Activated CD8-positive, alpha-beta T cell treated with anti-CD3 and anti-CD28 coated beads for 36 hours (primary cell): ENCODE measurements at places on chromosomes 5 and 9. TPM values are rescaled to one million over a fixed set of nuclear protein-coding genes. Genes with fewer than 3 reads are reported as not detected.

DNA sequence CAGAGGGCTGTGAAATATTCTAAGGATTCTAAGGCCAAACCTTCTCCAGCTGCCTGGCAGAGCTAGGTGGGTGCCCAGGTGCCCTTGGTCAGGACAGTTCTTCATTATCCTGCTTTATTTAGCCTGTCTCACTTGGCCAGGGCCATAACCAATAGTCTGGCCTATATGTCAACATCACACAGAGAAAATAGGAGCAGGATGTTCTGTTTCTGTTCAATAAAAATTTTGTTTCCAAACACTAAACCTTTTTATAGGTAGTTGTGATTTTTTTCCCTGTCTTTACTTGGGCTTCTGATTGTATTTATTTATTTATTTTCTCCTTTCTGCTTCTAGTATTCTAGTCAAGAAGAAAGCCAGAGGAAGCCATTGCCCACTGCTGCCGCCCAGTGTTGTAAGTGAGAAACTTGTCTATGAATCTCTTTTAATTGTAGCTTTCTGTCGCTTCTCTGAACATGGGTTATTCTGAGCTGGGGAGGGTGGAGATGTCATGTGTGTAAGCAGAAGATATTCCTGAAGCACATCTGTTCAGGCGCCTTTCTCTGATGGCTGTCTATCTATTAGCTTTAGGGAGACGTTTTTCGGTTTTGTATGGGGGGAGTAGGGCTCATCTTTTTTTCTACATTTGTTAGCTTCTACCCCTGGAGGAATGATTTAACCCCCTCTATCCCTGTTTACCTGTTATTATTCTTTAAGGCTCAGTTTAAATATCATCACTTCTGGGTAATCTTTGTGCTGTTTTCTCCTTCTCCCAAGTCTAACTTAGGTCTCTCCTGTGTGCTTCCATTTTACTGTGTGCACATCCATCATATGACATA is 97.1 kb downstream of the UNC13B start:
- DNase-seq: peak; percentile 67

DNA sequence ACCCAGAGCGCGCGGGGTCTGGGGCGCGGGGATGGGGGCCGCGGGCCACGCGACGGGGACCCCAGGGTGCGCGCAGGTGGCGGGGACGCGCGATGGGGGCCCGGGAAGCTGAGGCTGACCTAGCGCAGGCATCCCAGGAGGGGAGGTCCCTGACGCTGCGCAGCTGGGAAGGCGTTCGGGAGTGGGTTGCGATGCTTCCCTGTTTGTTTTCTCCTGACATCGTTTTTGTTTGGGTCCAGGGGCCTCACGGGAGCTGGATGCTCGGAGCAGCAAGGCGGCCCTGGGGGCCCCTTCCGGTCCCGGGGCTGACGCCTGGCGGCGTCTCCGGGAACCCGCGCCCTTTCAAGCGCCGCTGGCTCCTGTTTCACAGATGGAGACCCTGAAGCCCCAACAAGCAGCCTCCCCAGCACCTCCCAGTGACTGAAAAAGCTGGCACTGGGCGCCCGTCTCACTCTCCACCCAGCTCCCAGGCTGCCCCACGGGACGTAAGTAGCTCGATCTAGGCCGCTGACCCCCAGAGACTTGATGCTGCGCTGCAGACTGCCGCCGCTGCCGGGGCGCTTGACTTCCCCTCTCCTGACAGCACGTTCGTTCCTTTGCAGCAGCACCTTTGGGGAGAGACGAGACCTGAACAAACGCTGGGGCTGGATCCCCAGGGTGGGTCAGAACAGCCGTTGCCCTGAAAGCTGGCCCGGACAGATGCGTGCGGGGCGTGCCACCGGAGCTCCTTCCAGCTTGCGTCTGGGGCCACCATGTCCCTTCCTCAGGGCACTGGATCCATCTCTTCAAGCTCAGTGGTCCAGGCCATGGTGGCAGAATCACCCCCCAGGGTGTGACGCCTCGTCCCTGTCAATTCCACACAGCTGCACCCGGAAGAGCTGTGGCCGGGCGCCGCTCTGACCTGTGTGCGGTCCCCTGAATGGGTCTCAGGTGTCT is 593 bp downstream of the BRD3OS start:
- peak; percentile 64 for DNase-seq

- no peak for DNase-seq
Observed at GRCh38 chr9:91741522-91741921, 208.5 kb downstream of the ROR2 start.

- DNase-seq: no peak
Observed at GRCh38 chr5:10653043-10653442, 89.2 kb downstream of the ANKRD33B start.

GRCh38 chr9:108864446-108864845 is 2.4 kb downstream of the ACTL7A start:
- no peak for DNase-seq

GRCh38 chr5:69364850-69365249 is 4.5 kb downstream of the AK6 start:
- DNase-seq: no peak

DNA sequence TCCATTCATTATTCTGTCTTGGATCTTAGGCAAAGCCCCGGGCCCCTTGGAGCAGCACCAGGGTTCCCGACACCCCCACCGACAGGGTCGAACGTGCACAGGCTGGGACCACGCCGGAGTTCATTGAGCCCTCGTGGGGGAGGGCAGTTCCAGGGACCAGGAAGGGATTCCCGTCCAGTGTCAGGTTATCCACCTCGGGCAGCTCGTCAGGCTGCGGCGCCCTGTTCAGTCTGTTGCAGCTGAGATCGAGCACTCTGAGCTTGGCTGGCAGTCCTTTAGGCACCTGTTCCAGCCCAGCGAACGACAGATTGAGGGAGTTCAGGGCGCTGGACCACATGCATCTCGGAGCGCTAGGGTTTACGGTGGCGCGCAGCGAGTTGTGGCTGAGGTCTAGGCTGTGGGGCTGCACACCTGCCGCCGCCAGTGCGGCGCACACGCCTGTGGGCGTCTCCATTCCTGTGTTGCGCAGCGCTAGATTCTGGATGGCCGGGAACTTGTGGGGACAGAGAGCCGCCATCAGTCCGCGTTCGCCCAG is 1.1 kb downstream of the CD14 start:
- DNase-seq: peak; percentile 40

DNA sequence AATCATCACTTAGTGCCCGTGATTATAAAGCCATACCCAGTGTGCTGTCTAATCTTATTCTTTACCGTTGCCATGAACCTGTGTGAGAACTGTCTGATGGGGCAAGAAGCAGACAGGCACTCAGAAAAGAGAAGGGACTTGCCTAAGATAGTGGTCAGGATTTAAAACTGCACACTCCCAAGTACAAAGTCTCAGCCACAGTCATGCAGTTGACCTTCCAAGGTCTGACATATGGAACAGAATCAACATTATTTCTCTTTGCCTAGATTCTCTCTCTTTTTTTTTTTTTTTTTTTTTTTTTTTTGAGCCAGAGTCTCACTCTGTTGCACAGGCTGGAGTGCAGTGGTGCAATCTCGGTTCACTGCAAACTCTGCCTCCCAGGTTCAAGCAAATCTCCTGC is 1.9 kb upstream of the PPP2CA start:
- DNase-seq: no peak

- peak; percentile 80 for DNase-seq
Observed at GRCh38 chr9:92634712-92635605, 35.0 kb downstream of the IPPK start.

- no peak for DNase-seq
Observed at GRCh38 chr5:134417707-134418106, 6.0 kb upstream of the CDKN2AIPNL start.

- DNase-seq: no peak
Observed at GRCh38 chr5:540906-541538, 16.8 kb upstream of the SLC9A3 start.

DNA sequence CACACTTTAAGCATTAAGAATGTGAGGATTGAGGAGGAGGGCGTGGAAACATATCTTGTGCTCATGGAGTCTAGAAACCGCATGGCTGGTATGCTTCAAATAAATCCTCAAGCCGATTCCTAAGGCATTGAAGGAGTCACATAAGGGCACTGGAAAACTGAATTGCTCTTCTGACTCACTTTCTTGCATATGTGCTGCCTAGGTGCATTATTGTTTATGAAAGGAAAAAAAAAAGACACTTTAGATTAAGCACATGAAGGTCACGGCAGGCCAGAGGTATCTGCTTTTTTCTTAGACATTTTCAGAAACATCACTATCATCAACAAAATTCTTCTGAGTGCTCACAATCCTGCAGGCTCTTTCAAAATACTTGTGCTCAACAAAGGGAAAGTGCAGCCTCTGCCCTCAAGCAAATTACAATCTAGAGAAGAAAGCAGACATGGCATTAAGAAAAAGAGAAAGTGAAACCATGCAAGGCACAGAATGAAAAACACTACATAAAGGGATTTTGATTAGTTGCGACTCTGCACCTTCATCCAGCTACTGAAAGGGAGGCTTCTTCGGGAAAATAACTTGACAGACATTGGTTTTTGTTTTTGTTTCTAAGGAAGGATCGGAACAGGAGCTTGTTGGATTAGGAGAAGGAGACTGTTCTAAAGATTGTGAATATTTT is 2117.6 kb downstream of the MAT2B start:
- no peak for DNase-seq

DNA sequence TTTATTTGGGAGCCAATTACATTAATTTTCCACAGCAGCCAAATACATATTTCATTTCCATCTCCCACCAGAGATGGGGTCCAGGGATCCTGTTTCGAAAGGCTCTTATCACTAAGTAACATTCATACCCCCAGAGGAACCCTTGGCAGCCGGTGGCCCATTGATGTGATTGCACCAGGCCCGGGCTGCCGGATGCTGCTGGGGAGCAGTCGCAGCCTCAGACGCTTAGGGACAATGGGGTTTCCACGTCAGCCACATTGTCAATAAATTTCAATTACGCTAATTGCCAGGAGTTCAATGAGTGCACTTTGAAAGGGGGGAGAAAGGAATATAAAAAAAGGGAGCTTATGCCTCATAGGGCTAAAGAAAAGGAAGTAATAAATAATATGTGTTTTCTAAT is 478.8 kb upstream of the ADAMTS16 start:
- no peak for DNase-seq

DNA sequence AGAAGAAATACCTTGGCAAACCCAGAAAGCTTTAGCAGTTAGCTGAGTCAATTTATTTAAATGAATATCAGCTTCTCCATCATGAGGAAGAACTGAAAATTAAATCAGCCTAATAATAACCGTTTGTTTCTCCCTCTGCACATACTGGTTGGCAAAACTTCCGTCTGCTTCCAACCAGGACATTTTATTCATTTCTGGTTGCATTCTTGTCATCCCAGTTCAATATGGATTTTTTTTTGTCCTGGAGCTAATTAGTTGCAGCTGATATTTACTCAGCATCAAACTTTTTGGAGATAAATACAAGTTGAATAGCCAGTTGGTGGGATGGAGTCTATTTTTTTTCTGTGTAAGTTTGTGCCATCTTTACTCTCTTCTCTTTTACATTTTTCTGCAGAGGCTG is 126.5 kb upstream of the GDNF start:
- DNase-seq: no peak

TTC1 gene
- total RNA-seq: 50.2 TPM

EDIL3 gene
- total RNA-seq: not detected

BARHL1 gene
- total RNA-seq: not detected

PDGFRB gene
- 0.58 TPM for total RNA-seq

IL13 gene
- total RNA-seq: 4.8 TPM

SLC46A2 gene
- total RNA-seq: not detected

FAM151B gene
- total RNA-seq: 0.25 TPM

PCDHA9 gene
- total RNA-seq: not detected
